CD4-positive, alpha-beta T cell treated with Interleukin-21 for 1 hour (primary cell): ENCODE measurements at places on chromosomes 1 and 21.
A peak's percentile ranks its signal among the peaks of the same experiment; 100 is the strongest.

GRCh38 chr1:54806931-54807611 is 5.9 kb upstream of the TTC22 start:
- DNase-seq: peak; percentile 59

DNA sequence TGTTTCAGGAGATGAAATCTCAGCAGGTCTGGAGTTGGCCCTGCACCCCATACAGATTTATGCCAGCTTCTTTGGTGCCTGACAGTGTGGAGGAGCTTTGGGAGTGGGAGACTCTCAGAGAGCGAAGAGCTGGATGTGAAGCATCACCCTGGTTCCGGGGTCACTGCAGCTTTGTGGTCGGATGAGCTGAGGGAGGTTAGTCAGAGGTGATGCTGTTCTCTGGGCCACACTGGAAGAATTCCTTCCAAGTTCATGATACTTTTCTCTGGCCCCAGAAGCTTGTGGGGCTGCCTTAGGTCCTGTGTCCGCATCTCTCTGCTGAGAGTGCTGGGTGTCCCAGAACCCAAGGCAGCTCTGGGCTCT is 467.8 kb downstream of the CAMTA1 start:
- DNase-seq: no peak

DNA sequence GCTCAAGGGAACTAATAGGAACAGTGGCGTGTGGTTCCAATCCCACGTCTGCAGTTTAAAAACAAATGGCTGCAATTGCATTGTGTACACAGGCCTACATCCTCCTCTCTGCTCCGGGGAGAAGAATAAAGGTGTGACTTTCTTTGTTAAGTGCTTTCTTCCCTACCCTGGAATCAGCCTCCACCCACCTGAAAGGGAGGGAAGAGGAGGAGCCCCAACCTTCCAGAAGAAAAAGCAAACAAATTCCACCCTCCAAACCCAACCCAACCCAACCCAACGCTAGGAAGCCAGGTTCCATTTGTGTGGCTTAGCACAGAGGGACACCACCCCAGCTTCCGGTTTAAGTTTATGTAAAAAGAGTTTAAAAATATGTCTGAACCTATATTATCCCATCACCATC is 11.8 kb upstream of the BACE2 start:
- no peak for DNase-seq

GRCh38 chr1:19179597-19180264 is 30.3 kb downstream of the UBR4 start:
- peak; percentile 45 for DNase-seq

DNA sequence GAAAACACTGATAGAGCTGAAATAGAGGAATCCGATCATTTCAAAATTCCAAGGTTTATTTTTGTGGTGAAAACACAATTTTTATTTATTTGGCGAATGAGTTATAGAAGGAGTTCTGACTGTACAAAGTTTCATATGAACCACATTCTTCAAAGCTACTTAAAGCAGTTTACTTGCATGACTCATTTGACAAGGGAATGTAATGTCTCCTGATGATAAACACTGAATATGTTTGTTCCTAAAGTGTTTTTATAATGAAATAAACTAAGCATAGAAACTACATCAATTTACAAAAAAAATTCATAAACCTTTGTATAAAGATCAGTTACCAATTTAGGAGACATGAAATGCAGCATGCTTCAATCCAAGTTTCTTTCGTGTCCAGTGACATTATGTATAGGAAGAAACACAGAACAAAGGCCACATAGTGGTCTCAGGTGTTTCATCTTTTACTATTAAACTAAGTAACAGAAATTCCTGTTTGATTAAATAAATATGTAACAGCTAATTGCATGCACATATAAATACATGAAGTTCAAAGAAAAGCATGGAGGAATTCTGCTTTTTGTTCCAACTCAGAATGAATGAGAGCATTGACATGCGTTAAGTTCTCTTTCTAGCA is 2.5 kb downstream of the PRKACB start:
- DNase-seq: no peak

DNA sequence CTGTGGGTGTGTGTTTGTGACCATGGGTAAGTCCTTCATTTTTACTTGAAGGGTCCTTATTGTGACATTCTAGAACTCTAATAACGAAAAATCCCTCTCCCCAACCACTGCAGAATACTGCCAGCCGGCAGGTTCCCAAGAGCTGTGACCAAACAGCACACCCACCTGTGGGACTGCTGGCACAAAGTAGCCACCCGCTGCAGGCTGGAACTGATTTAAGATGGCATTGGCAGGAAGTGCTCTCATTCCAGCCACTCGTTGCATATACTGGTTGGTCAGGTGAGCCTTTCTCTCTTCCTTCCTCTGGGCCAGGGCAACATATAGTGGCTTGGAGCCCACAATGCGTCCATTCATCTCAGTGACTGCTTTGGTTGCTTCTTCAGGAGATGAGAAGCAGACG is 11.6 kb downstream of the PABPC4 start:
- no peak for DNase-seq

- no peak for DNase-seq
Measured at GRCh38 chr1:225737161-225737560, 40.5 kb upstream of the SRP9 start.

- no peak for DNase-seq
Measured at GRCh38 chr1:118077331-118078045, 107.5 kb downstream of the SPAG17 start.

GRCh38 chr1:237386362-237387143 is 344.6 kb downstream of the RYR2 start:
- peak; percentile 5 for DNase-seq

DNA sequence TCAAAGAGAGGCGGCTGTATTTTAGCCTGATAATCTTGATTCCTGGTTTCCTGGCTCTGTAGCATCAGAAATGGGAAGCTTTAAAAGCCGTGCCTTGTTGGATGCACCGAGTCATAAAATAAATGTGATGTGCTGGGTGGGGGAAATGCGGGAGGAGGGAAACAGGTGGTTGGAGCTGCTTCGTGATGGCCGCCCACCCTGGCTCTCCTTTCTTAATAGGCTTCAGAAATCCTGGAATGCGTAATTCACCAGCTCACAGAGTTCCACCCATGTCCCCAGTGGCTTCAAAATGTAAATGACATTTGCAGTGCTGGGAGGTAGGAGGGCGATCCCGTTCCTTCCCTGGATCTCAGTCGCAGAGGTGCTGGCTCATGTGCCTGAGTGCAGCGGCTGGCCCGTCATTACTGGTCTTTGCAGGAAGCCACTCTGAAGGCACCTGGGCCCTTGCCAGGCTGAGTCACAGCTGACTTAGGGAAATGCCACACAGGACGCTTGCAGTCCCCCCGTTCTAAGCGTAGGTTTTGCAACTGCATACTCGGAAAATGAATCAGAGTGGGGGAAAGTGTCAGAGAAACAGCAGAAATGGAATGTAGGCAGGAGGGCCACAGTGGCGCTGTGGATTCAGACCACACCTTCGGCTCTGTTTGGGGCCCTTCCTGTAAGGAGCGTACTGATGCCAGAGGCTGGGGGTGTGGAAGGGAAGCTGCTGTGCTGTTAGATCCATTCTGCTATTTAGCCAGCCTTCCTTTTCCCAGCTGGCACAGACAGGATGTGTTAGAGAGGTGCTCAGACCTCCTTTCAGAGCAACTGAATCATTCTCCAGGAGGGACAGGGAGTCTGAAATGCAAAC is 37.6 kb downstream of the GALNT2 start:
- peak; percentile 28 for DNase-seq

- no peak for DNase-seq
Measured at GRCh38 chr21:31290765-31291164, 53.3 kb downstream of the TIAM1 start.

- DNase-seq: peak; percentile 5
Measured at GRCh38 chr1:160981584-160982411, 27.2 kb upstream of the ITLN2 start.

GRCh38 chr1:159923203-159924024 is 1.9 kb downstream of the TAGLN2 start:
- DNase-seq: peak; percentile 96

DNA sequence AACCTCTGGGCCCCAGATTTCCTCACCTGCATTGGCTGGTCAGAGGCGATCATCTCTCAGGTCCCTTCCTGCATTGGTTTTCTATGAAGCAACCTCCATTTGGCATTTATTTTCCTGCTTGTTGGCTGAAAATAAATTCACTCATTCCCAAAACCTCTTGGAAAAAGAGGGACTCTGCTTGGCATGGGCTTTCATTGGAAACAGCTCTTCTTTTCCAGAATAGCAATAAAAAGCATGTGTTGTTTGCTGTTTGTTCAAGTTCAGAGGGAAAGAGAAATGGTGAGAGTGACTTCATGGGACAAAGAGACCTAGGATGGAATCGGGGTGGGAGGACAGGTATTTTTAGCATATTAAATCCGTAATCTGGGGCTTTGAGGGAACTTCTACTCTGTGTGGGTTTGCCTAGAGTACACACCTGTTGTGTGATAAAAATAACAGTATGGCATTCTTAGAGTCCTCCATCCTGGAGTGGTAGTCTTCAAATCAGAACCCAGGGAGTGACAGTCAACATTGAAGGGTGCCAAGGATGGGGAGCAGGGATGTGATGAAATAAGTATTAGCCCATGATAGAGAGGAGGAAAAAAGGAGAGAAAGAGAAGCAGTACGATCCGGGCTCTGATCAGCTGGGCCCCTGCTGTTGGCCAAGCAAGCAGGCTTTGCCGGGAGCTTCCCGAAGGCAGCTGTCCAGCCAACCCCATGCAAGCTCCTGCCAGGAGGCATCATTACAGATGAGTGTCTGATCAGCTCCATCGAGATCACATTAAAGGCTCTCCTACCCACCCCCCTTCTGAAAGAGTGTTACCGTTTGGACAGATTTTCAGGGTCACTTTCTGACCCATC is 131.9 kb upstream of the NFIA start:
- no peak for DNase-seq

DNA sequence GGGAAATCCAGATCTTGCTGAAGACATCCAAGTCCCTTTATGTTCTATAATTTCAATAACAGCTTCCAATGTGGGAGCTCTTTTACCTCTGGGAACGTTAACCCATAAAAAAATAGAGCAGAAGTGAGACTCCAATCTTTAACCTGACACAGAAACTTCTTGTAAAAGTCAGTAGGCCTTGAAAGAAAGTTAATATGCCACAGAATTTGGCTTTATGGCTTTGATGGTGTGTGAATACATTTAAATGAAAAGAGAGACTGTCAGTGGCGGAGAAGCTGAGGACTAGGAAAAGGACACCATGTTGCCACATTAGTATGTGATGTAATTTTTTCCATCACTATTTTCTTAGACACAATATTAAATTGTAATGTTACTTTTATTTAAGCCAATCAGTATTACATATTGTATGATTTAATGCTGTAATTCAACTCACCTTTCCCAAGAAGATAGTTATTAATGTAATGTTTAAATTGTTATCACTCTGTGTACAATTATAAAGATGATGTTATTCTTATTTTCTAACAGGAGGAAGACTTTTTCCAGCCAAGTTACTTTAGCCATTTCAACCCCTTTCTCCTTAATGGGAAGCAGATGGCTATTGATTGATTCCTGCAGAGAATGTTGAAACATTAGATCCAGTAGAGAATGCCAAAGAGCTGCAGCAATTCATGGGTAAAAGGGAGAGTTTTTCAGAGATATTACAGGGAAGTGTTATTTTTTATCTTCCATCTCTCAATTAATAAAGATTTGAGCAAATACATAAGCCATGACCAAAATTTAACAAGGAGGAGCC is 17.5 kb upstream of the CLDN8 start:
- DNase-seq: no peak

DNA sequence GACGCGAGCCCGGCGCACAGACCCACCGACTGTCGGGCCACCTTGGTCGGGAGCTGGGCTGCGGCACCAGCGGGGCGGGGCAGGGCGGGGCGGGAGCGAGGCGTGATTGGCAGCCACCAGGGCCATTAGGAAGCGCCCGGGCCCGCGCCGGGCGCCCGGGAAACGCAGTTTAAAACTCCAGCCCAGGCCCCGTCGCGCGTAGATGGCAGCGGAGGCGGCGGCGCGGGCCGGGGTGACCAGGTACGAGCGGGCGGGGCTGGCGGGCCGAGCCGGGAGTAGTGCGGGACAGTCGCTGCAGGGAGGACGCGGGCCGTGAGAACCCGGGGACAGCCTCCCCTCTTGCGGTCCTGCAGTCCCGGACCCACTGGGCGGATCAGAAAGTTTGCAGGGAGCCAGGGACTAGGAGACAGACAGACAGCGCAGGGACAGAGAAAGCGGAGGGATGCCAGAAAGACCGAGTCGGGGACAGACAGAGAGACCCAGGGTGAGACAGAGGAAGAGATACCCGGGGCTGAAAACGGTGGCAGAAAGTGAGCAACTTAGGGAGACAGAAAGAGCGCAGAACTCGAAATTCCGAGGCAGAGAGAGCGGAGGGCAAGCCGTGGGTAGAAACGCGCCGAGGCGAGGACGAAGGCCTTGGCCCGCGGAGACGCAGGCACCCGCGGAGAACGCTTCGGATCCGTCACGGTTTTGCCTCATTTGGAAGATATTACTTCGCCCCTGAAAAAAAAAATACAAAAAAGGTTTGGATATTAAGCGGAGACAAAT is at the start of gene DMBX1:
Gene DMBX1 (plus strand): TSS at position 199 of the 768 bp plus-strand sequence. CDS start 17,175 bp downstream, outside the sequence.
- DNase-seq: peak; percentile 34

DNA sequence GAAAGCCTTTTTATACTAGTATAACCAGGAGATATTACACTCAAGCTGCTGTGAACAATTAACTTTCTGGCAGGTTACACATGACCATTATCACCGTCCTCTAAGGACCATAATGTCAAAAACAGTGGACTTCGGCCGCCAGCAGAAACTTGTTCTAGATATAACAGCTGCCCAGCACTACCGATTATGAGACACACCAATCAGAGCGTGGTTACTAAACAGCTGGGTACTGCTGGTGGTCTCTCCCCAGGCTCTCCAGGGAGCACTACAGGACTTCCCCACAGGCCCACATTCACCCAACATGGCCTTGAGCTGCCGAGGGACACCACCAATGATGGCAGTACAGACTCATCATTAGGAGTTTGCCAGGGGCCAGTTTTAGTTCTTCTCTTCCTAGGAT is 57.9 kb upstream of the CTBS start:
- DNase-seq: no peak

DNA sequence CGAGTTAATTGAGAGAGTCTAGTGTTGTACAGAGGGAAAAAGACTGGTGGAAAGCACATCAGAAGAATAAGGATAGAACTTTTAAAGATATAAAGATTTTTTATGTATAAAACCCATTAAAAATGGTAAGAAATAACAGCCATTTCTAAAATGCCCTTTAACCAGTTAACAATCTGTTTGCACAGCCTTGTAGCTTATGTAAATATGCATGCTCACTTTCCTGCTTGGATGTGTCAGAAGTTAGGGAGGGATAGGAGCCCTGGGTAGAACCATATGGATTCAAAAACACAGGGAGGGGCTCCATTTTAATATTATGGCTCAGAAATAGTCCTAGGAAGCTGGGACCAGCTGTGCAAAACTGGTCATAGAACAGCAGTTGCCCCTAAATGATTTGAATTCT is 4.5 kb upstream of the EDEM3 start:
- no peak for DNase-seq

DNA sequence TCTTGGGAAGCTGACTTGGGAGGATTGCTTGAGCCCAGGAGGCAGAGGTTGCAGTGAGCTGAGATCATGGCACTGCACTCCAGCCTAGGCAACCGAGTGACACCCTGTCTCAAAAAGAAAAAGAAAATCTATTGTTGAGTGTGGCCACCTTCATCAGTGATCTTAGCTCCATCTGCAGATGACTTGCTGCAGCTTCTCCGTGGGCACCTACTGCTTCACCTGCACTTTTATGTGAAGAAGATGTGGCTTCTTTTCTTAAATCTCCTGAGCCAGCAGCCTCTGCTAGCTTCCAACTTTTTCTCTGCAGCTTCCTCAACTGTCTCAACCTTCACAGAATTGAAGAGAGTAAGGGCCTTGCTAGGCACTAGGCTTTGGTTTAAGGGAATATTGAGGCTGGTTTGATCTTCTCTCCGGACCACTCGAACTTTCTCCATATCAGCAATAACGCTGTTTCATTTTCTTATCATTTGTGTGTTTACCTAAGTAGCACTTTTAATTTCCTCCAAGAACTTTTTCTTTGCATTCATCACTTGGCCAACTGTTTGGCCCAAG is 28.0 kb downstream of the AGPAT3 start:
- DNase-seq: no peak
